ENCODE measurements at places on chromosomes 12 and 14.

DNA sequence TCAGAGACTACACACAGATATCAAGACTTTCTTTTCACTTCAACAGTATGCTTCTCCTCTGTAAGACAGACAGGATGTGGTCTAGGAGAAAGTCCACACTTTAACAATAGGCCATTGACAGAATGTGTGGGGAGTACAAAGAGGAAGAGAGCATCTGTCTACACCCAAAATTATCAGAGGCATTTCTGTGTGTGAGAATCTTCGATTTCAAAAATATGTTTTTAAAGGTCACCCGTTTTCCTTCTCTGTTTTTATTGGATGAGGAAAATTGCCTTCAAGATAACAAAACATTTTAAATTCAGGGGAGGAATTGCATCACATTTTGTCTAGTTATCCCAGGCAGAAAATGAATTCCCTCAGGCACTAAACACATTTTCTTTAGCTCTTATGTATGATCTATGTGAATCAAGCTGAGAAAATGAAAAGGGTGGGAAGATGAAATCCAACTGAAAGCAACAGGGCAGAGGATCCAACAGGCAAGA lies 16.4 kb downstream of the NAV3 start:
- no peak for DNase-seq

- no peak for DNase-seq
Measured at GRCh38 chr12:79895071-79895470, 39.8 kb downstream of the PPP1R12A start.

DNA sequence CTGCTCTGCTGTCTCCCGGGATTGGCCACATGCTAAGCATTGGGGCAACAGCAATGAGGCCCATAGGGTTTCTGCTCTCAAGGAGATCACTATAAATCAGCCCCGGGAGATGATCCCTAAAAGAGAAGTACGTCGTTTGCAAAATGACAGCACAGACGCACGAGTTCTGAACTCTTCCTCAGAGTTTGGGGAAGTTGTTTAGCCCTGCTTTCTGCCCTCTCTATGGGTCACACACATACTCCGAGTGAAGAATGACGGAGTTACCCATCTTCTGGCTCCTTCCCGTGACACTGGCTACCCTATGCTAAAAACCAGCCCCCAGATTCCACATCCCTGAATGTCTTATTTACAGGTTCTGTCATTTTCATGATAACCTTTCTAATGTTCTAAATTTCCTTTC lies 258.0 kb upstream of the PLEKHG7 start:
- DNase-seq: no peak

DNA sequence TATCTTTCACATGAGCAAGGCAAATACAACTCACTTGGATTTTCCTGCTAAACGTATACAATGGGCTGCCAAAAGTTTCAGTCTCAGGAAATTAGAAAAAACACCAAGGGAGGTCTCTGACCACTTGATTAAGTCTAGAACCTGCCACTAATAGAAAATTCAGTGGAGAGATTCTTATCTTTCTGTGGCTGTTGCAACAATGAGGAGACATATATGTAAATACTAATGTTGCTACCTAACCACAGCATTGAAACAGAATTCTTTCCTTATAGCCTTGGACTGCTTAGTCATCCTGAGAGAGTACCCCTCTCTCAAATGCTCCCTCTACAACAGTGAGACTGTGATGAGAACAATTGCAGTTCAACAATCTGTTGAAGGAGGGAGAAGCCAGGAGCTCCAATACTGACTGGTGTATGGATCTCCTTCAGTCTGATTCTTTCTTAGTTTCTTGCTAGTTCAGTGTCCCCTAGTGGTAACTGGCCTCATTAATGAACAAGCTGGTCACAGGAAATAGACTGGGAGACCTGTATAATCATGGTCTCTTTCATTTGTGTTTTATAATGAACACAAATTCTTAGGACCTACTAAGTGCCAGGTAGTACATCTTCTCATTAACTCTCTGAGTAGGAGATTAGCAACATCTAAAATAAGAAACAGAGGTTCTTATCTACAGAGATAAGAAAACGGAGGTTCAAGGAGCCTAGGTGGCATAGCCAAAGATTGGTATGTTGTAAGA lies 164.5 kb downstream of the SLC38A4 start:
- no peak for DNase-seq

- DNase-seq: no peak
Measured at GRCh38 chr14:93002851-93003298, 79.9 kb downstream of the CHGA start.

- DNase-seq: no peak
Measured at GRCh38 chr14:89386212-89386886, 30.7 kb downstream of the FOXN3 start.

- no peak for DNase-seq
Measured at GRCh38 chr14:56173365-56173922, 55.2 kb downstream of the PELI2 start.

Measured in stimulated activated naive CD4-positive, alpha-beta T cell treated with Interleukin-2 at 50 U/mL for 16 hours (primary cell).